ENCODE measurements at places on chromosomes 6 and 20. TPM values are rescaled to one million over a fixed set of nuclear protein-coding genes. Genes with fewer than 3 reads are reported as not detected.

GRCh38 chr6:30681766-30682142 is 4.7 kb downstream of the PPP1R18 start:
- no peak for DNase-seq

DNA sequence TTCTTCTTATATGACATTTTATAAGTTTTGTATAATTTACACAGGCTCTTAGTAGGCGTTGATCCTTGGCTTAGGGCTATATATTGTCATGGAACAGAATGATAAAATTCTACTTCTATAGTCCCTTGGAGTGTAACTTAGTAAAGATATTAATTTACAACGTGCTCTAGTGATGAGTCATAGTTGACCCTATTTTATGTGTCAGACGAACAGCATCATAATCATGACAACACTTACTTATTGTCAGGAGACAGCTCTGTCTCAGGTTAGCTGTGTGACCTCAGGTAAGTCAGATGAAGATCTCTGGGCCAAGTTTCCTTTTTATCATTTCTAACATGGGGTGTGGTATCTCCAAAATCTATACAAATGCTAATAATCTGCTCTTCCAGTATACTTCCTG is 473.5 kb downstream of the UTRN start:
- no peak for DNase-seq

- no peak for DNase-seq
Measured at GRCh38 chr20:20083807-20084206, 31.5 kb downstream of the CFAP61 start.

DNA sequence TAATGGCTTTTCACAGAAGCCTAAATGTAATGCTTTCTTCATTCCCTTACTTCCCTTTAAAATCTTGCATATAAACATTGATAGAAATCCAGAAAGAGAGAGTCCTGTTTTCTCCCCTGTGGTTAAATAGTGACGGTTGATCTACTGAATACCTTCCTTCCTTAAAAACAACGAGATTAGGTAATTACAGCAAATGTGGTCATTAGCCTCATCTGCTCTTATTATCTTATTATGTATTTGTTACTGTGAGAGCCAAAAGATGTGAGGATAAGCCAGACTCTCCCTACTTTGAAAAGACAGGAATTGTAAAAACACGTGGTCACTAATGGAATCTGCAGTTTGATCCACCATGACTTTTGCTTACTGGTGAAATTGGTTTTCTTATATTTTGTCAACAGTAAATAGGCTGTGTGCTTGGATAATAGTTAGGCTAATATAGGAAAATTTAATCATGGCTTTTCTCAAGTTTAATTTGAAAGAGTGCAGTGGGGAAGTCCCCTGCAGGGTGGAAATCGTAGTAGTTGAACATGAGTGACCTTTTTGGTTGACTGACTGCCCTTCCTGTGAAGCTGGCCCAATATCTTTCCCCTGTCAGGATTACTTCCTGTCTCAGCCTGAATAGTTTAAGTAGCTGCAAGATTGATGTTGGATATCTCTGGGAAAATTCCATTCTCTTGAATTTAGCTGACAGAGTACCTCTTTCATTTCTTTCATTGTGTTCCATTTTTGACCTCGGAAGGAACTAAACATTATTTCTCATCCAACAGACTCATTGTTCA is 62.8 kb downstream of the JARID2 start:
- DNase-seq = no peak

GRCh38 chr6:25925876-25926275 is 4.6 kb downstream of the SLC17A2 start:
- no peak for DNase-seq

DNA sequence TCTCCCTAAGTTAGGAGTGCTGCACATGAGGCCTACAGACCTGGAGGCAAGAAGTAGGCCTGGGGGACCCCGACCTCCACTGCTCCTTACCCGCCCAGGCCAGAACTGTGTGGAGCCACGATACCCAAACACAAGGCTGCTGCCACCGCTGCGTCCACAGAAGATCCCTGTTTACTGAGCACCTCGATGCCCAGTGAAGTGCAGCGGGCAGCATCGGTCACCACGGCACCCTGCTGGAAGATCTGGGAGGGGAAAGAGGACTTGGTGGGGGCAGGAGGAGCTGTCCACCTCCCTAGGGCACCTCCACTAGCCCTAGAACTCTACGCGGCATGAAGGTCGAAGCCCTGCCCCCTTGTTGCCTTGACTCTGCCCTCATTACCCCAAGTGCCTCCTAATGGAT is 9.9 kb downstream of the GGT7 start:
- DNase-seq = no peak

DNA sequence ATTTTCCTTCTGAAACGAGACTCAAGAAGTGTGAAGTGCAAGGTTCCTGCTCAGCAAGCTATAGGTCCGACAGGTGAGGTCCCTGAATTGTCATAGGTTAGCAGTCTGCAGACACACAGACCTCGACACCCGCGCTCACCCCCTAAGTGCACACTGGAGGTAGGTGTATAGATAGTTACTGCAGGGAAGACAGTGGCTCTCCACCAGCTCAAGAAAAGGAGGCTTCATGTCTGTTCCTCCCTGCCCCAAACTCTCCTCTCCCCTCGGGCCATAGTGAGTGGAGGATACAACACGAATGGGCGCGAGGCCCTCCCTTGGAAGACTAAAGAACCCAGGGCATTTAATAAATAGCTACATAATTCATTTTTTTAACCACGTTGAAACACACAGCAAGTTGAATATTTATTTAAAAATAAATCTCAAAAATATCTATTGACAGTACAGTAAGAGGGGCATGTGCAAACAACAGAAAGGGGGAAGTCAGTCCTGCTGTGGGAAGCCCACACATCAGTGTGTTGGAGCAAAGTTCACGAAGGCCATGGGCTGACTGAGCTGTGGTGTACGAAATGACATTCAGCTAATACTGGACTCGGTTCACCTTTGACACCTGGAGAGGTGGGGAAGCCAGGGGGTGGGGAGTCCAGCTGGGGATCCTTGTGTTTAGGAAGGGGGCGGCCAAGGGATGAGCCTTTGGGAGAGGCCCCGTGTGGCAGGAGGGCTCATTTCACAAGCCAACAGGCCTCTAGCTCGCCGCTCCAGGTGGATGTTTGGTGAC is 10.7 kb downstream of the SPATA2 start:
- DNase-seq = no peak

Gene PDYN
- not detected for total RNA-seq

GRCh38 chr6:79079561-79080041 is 1.5 kb upstream of the PHIP start:
- no peak for DNase-seq

- DNase-seq = no peak
Measured at GRCh38 chr6:118677193-118677592, 25.8 kb upstream of the CEP85L start.

- peak; percentile 68 for DNase-seq
Measured at GRCh38 chr20:63854069-63854765, 7.1 kb upstream of the ABHD16B start.

- peak; percentile 48 for DNase-seq
Measured at GRCh38 chr20:57526087-57526884, 1.3 kb upstream of the CTCFL start.

DNA sequence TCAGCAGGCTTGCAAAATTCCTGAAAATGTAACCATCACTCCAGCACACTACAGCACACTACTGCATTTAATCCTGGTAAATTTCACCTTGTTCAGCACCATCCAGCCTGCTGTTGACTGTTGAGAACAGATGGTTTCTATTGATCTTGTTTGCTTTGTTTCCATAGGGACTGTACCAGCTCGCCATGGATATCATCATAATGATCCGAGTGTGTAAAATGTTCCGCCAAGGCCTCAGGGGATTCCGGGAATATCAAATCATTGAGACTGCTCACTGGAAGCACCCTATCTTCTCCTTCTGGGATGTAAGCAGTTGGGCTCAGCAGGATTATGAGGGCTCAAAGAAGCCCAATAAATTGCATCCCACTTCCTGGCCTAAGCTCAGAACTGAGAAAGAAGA is 4.1 kb downstream of the CNBD2 start:
- no peak for DNase-seq

- no peak for DNase-seq
Measured at GRCh38 chr20:32441638-32442037, 83.5 kb downstream of the ASXL1 start.

DNA sequence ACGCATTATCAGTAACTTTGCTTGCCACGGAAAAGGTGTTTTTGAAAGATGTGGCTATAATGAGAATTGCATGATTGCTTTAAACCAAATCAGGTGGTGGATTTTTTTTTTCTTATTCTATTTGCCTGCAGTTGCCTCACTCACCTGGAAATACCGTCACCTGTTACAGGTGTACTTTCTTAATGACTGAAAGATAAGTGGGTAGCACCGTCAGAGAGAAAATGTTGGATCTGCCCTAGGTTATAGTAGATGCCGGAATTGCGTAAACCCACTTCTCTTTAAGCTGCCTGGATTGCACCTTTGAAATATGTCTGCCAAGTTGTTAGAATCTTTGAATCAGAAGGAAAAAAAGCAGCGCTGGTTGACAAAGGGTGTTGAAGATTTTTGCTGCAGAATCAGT is 68.5 kb downstream of the SH3BGRL2 start:
- no peak for DNase-seq

GRCh38 chr6:131678442-131678841 is 22.8 kb downstream of the OR2A4 start:
- no peak for DNase-seq

Gene HDGFL1
- not detected for total RNA-seq

Gene MLN
- not detected for total RNA-seq

DNA sequence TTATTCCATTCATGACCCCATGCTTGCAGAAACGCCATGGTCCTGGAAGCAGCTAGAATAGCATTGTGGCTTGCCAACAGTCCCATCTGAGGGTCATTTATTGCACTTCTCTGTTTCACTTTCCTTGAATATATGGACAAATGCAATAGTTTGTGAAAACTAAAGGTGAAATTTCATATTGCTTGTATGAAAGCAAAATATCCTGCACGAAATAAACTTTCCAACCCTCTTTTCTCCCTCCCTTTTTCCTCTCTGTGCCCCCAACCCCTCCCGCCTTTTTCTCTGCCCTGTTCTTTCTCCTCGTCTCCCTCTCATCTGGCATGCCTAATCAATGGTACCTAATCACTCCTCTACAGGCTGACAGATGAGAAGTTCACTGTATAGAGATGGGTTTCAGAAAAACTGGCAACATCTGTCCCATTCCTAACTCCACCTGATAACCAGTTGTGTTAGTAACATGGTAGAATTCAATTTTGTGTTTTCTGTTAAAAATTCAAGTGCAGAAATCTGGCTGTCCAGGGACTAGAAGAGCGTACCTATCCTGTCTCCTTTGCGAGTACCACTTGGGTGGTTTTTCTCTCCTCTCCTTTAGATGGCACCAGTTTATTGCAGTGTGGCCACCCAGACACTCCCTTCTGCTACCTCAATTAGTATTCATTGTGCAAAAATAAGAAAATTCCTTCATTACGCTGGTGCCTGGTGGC is 198.6 kb downstream of the FOXA2 start:
- peak; percentile 8 for DNase-seq

Gene TRIM26
- total RNA-seq = 89.9 TPM

GRCh38 chr20:19725814-19726525 is 32.1 kb upstream of the RIN2 start:
- DNase-seq = no peak

DNA sequence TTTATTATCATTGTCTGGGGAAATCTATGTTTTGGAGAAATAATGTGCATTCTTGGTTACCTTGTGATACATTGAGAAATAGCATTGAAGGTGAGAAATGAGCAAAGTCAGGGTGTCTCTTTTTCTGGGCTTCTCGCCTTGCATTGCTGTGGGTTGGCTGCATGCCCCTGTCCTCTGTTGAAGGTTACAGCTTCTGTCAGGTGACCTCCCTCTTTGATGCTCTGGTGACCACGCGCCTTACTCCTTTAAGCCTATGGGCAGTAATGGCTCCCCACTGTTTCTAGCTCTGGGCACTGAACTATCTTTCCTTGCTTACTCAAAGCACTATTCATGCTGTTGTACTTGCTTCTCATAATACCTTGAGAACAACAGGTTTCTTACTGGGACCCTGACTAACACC is 14.6 kb downstream of the ADGRB3 start:
- DNase-seq = no peak

DNA sequence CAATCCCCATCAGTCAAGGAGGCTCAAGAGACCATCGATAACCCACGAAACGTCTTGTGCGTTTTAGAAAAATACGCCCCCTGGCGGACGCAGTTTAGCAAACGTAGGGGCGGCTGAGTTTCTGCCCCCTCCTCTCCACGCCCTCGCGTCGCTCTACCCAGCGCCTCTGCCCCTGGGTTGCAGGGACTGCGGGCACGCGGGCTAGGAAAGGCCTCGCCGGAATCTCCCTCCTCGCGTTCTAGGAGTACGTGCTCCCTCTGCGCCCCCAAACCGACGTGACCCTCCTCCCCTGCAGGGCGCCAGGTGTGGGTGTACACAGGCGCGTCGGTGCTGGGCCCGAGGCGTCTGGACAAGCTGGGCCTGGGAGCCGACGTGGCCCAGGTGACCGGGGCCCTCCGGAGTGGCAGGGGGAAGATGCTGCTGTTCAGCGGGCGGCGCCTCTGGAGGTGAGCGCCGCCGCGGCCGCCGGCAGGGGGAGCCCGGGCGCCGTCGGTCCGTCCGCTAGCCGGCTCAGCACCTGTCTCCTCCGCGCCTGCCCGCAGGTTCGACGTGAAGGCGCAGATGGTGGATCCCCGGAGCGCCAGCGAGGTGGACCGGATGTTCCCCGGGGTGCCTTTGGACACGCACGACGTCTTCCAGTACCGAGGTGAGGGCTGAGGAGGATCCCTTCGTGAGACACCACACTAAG is 5.3 kb downstream of the MMP9 start:
- peak; percentile 87 for DNase-seq

DNA sequence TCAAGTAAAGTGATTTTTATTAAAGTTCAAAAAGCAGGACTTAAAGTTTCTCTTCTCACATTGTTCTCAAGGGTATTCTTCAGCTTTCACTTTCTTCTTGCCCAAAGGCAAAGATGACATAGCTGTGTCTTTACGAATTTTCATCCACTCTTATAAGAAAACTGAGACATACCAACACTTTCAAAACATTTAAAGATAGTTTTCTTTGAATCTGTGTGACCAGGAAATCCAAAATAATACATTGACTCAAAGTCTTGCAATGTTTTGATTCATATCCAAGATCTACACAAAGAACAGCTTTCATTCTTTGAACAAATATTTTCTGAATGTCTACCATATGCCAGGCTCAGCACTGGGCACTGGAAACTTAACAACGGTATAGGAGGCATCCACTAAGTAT is 117.9 kb downstream of the SIM1 start:
- no peak for DNase-seq

GRCh38 chr20:45701104-45701503 is 734 bp upstream of the WFDC13 start:
- DNase-seq = no peak

DNA sequence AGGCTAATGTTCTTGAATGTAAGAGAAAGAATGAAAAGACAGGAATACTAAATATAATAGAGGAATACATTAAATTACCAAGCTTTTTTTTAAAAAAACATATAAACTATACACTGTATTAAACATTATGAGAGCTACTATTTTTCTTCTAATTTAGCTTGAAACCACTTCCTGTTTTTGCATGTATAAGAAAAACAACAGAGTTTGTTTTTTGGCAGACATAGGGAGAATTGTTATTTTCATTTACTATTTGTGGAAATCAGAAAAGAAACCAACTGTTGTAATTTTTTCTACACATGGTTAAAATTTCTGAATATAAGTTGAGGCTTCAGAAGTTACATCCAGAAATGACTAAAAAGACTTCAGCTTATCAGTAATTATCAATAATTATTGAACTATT is 991.8 kb upstream of the GJE1 start:
- DNase-seq = no peak

All from Calu3 (cell line).